Stimulated activated CD8-positive, alpha-beta memory T cell treated with anti-CD3 and anti-CD28 coated beads, Interleukin-15, amount 100 ng/mL, for 4 hours (primary cell): ENCODE measurements at places on chromosomes 5 and 9.

DNA sequence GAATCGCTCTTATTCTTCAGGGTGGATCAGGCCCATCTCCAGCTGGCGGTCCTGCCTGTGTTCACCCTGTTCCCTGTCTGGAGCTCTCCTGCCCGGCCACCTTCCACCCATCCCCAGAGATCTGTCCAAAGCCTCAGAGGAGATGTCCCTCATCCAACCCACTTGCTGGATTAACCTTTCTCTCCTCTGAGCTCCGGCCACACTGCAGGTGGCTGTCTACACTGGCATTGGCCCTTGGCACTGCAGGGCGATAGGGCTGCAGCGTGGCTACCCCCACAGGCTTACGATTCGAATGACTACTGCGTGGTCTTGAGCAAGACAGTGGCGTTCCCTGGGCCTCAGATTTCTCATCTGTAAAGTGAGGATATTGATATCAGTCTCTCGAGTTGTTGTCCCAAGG lies 63.8 kb upstream of the BARHL1 start:
- DNase-seq: no peak

DNA sequence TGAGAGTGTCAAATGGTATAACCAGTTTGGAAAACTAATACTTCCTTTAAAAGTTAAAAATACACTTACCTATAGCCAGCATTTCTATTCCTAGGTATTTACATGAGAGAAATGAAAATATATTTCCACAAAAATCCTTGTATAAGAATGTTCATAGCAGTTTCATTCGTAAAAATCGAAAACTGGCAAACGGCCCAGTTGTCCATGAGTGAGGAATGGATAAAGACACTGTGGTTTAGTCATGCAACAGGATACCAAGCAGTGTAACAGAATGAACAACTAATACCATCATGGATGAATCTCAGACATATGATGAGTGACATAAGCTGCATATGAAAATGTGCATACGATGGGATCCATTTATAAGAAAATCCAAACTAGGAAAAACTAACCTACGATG lies 136.7 kb downstream of the MACROH2A1 start:
- DNase-seq: no peak

DNA sequence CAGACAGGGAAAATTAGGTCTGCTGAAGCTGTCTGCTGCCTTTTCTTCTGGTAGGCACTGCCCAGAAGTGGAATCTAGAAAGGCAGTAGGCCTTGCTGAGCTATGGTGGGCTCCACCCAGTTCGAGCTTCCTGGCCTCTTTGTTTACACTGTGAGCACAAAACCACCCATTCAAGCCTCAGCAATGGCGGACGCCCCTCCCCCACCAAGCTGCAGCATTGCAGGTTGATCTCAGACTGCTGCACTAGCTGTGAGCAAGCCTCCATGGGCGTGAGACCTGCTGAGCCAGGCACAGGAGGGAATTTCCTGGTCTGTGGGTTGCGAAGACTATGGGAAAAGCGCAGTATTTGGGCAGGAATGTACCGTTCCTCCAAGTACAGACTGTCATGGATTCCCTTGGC lies 18.5 kb downstream of the AGTPBP1 start:
- no peak for DNase-seq

DNA sequence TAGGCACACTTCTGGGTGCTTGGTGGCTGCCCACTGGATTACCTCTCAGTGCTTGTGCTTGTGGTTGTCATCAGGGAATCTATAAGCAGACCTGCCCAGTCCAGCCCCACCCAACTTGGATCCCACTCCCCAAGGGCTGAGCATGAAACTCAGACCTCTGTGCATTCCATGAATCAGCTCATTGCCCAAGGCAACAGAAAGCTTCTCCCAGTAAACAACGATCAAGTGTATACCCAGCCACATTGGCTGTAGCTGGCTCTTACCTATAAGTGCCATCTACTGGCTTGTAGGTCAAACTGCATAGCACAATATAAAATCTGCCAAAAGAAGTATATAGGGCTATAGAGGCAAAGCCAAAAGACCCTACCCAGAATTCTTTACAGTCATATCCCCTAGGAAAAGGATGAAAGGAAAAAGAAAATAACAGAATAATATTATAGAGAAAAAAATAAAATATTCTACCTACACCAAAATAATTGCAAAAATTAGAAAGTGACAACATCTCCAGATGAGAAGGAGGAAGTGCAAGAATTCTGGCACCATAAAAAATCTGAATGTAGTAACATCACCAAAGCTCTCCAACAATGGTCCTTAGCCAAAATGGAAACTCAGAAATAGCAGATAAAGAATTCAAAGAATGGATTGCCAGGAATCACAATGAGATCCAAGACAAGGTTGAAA lies 321.0 kb upstream of the TRPC7 start:
- no peak for DNase-seq
